ENCODE measurements at places on chromosomes 3 and 15.

- DNase-seq = no peak
These were observed 986.4 kb downstream of the ROBO1 start for GRCh38 chr3:78781351-78781750.

DNA sequence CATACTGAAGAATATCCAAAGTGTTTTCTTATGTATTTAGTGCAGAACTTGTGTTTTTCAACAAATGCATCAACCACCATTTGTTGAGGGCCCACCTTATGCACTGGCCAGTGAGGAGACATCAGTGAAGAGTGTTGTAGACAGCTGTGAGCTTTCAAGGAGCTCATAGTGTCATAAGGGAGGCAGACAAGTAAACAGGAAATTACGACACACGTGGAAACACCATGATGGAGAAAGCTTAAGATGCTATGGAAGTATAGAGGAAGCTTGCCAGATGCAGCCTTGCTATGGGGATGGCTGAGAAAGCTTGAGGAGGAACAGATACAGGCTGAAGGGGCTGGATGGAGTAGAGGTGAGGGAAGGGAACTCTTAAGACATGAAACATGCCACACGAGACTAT, 50.8 kb upstream of the PSMD6 start:
- DNase-seq = no peak

DNA sequence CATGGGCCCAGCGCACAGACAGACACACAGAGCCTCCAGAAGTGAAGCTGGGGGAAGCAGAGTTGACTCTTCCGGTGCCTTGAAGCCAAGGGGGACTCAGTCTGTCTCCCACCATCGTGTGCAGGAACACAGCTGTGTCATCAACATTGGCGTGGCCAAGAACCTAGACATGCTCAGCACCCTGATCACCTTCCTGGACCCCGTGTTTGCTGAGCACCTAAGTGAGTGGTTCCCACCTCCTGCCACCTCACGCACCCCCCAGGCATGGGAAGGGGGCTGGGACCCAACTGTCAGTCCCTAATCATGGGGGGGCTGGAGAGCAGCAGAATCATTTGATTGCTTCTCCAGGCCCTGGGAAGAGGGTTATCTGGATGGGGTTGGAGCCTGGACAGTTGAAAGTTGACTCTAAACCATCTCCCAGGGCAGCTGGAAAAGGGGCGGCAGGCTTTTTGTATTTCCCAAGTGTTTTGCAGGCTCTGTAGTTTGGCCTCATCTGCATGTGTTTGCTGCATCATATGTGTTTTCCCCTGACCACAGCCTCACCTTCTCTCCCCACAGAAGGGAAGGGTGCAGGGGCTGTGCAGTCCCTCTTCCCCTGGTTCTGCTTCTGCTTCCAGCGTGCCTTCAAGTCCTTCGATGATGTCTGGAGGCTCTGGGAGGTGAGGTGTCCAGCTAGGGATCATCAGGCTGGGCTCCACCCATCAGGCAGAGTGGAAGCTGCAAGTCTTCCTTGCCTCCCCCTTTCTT, 12.8 kb downstream of the TBC1D21 start:
- peak; percentile 7 for DNase-seq

- no peak for DNase-seq
These were observed 102.1 kb upstream of the FRMD4B start for GRCh38 chr3:69488026-69488425.

GRCh38 chr3:32076566-32076965, 29.9 kb upstream of the GPD1L start:
- no peak for DNase-seq

GRCh38 chr15:46960581-46960980, 756.7 kb upstream of the SEMA6D start:
- no peak for DNase-seq

- no peak for DNase-seq
These were observed 3.2 kb upstream of the DHX30 start for GRCh38 chr3:47799733-47800132.

GRCh38 chr15:51172193-51172592, 77.5 kb upstream of the TNFAIP8L3 start:
- peak; percentile 40 for DNase-seq

GRCh38 chr3:170233530-170233929, 11.3 kb downstream of the PRKCI start:
- no peak for DNase-seq

- DNase-seq = no peak
These were observed 132.5 kb downstream of the PEAK1 start for GRCh38 chr15:77287385-77287784.

DNA sequence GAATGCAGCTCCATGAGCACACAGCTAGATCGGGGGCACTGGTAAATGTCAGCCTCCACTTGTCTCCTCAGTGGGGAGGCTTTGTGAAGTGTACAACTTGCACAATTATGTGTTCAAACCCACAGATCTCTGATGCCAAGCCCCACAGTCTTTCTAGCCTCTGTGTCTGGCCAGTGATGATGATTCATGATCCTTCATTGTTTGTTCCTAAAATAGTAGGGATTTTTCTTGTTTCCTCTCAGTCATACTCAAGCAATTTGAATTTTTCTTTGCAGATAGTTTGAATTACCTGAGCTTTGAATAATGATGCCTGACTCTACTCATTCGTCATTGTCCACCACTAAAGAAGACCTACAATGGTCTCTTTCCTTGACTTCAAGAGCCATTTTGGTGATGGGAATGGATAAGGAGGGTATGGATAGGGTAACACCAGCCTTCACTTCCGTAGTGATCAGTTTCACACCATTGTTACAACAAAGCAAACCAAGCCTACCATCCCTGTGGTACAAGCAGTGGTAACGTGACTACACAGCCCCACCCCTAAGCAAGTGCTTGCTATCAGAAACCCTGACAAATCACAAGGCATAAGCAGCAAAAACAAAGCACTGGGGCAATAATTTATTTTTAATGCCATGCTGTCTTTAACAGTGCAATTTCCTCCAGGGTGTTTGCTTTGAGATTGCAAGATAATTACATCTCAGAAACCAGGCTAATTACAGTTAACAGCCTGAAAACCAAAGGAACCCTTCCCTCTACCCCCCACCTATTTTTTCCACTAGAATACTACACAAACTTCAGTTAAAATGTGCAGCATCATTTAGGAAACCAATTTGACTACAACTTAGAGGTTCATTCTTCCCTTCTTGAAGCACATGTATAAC, 114.1 kb upstream of the PPP2R3A start:
- DNase-seq = no peak

GRCh38 chr15:57746786-57747185, 40.3 kb downstream of the POLR2M start:
- DNase-seq = no peak

- DNase-seq = no peak
These were observed 38.1 kb upstream of the LEKR1 start for GRCh38 chr3:156787926-156788663.

- DNase-seq = no peak
These were observed 87.3 kb downstream of the CACNA1D start for GRCh38 chr3:53581671-53582070.

GRCh38 chr3:170809975-170810357, 60.0 kb downstream of the RPL22L1 start:
- no peak for DNase-seq

GRCh38 chr15:77549576-77550288, 83.0 kb downstream of the LINGO1 start:
- DNase-seq = no peak

- DNase-seq = no peak
These were observed 52.6 kb downstream of the AGTR1 start for GRCh38 chr3:148750296-148750695.

GRCh38 chr3:179932674-179933073, 104.1 kb downstream of the PEX5L start:
- DNase-seq = no peak

DNA sequence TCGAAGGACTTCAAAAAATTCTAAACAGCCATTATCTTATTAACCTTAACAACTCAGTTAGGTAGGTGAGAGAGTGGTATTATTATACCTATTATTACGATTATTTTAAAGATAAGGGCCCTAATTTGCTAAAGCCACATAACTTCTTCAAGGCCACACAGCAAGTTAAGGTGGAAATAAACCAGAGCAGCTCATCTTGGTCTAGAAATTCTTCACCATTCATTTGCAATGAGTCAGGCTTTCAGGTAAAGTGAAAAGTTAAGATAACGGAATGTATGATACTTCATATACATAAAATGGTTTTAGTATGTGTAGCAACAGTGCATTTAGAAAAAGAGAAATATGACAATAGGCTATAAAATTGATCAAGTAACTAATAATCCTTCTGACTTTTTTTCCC, 920.2 kb downstream of the ROBO1 start:
- DNase-seq = no peak

DNA sequence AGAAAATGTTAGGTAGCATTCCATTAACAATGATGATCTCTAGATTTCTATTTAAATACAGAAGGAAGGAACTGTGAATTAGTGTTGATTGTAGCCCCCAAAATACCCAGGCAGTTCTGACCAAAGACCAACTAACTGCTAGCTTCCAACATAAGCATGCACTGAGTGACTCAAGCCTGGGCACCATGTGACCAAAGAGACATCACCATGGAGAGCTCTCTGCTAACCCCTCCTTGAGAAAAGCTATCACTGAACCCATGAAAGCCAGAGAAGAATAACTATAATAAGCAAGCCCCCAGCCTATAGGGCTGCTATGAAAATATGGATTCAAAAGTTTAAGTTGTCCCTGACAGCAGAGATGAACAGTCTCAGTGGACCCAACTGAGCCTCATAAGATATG, 310.2 kb downstream of the ULK4 start:
- DNase-seq = no peak

DNA sequence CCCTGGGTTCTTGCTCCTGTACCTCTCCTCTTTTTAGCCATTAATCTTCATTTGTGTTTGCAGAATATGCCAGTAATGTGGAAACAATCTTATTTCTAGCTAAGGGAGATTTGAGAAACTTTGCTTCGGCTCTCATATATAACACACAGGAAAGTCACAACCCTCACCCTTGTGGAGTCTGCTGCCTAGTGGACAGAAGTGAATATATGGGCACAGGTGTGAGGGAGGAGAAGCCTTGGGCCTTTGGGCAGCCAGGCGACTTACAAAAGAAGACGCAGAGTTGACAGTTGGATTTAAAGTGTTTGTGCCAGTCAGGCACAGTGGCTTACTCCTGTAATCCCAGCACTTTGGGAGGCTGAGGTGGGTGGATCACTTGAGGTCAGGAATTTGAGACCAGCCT, 181.8 kb upstream of the TBL1XR1 start:
- DNase-seq = no peak

DNA sequence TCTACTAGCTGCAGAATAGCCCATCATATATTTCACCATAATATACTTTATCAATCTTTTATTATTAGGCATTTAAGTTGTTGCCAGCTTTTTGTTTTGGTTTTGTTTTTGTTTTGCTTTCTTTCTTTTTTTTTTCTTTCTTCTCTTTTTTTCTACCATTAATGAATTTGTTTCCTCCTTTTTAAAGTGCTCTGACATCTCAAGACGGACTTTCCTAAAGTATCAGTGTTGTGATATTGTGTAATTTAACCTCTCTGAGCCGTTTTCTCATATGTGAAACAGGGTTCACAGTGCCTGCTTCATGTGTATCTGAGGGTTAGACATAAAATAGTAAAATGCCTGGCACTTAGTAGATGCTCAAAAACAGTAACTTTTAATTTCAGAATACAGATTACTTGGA, 109.5 kb upstream of the IL12A start:
- no peak for DNase-seq

- no peak for DNase-seq
These were observed 123.0 kb downstream of the ASB7 start for GRCh38 chr15:100725121-100726069.

DNA sequence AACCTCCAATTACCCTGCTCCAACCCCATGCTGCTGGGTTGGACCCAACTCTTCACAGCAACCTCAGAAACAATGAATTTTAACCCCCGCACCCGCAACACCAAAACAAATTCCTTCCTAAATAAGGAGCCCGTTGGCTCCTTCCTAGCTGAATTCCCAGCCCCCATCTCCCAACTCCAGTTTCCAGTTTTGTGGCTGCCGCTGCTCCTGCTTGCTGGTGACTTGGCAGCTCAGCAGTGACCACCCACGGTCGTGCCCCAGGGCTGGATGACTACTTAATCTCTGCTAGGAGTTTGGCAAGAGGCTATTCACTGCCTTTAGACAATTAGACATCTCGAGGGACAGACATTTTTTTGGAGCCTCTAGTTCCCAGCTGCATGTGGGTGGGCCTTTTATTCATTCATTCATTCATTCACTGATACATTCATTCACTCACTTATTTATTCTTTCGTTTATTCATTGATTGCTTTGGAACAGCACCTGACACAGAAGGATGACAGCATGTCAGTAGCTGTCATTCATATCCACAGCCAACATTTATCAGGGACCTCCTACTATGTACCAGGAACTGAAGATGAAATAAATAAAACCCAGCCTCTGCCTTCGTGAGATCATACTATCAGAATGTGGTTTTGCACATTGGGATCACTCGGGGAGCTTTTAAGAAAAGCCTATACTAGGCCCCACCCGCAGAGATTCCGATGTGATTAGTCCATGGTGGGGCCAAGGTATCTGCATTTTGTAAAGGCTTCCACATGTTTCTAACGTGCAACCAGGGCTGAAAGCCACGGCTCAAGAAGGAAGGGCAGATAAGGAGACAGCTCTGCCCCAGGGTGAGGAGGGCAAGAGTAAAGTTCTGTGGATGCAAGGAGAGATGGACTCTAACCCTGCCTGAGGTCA, 256.5 kb downstream of the SHQ1 start:
- DNase-seq = peak; percentile 84

DNA sequence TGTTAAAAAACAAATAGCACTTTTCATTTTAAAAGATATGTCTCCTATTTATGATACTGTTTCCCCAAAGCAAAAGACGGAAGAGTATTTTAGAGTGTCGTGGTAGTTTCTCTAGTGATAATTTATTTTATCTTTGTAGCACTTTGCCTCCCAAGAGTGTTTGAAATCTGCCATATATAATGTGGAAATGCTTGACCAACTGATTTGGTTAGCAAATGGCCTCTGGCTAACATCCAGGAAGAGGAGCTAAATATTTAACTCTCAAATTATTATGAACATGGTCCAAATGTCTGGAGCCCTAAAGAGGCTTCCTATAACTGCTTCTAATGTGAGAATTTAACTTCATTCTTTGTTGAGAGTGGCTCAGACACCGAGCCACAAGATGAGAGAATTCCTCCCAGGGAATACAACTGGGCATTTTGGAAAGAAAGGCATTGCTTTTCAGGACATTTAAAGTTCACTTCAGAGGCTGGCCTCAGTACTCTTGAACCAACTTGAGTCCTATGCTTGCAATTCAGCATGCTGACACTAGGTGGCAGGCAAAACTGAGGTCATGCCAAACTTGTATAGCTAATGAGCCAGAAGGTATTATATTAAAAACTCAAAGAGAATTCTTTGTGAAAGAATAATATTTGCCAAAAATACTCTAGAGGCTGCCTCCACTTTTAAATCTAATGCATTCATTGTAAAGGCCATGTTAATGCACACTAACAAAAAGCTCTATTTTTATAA, 104.5 kb downstream of the RARB start:
- no peak for DNase-seq

- DNase-seq = no peak
These were observed 62.4 kb upstream of the MEF2A start for GRCh38 chr15:99503411-99503810.

GRCh38 chr3:178083906-178084866, 452.1 kb upstream of the KCNMB2 start:
- DNase-seq = no peak
